Activated naive CD8-positive, alpha-beta T cell treated with anti-CD3 and anti-CD28 coated beads, Interleukin-2, amount 50 U/mL, for 24 hours (primary cell): ENCODE measurements at places on chromosomes 13 and 19.
A peak's percentile ranks its signal among the peaks of the same experiment; 100 is the strongest.

DNA sequence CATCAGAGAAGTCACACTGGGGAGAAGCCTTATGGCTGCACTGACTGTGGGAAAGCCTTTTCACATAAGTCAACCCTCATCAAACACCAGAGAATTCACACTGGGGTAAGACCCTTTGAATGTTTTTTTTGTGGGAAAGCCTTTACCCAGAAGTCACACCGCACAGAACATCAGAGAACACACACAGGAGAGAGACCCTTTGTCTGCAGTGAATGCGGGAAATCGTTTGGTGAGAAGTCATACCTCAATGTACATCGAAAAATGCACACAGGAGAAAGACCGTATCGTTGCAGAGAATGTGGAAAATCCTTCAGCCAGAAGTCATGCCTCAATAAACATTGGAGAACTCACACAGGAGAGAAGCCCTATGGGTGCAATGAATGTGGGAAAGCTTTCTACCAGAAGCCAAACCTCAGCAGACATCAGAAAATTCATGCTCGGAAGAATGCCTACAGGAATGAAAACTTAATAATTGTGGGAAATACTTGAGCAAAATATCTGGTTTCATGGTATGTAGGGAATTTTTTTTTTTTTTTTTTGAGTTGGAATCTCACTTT, 30.7 kb downstream of the ZNF793 start:
- no peak for DNase-seq

DNA sequence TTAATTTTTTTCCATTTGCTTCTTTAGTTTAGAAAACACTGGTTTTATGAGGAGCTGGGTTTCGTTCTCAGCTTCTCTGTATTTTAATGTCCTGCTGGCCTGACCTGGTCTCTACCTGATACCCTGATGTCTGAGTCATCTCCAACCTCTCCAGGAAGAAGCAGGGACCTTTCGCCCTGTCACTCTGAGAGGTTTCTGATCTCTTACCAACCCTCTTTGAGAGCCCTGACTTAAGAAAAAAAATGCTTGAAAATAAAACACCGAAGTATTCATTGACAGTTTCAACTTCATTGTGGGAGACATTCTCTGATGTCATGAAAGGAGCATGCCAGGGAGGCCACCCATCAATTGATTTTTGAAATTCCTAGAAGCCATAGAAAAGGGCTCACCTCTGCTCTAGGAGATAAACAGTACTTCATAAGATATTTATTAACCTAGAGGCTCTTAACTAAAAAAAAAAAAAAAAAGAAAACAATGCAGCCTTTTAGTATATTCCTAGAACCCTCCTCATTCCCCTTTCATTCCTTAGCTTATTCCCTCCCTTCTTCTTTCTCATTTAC, 234.8 kb downstream of the ENOX1 start:
- no peak for DNase-seq

DNA sequence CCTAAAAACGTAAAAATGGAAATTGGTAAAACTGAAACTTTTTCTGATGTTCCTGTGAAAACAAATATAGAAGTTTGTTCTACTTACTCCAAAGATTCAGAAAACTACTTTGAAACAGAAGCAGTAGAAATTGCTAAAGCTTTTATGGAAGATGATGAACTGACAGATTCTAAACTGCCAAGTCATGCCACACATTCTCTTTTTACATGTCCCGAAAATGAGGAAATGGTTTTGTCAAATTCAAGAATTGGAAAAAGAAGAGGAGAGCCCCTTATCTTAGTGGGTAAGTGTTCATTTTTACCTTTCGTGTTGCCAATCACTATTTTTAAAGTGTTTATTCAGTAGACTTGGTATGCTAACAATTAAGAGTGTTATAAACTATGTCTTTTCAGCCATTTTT, 25.6 kb downstream of the BRCA2 start:
- no peak for DNase-seq

- peak; percentile 3 for DNase-seq
Observed at GRCh38 chr13:64529874-64530485, 2700.2 kb downstream of the PCDH9 start.

DNA sequence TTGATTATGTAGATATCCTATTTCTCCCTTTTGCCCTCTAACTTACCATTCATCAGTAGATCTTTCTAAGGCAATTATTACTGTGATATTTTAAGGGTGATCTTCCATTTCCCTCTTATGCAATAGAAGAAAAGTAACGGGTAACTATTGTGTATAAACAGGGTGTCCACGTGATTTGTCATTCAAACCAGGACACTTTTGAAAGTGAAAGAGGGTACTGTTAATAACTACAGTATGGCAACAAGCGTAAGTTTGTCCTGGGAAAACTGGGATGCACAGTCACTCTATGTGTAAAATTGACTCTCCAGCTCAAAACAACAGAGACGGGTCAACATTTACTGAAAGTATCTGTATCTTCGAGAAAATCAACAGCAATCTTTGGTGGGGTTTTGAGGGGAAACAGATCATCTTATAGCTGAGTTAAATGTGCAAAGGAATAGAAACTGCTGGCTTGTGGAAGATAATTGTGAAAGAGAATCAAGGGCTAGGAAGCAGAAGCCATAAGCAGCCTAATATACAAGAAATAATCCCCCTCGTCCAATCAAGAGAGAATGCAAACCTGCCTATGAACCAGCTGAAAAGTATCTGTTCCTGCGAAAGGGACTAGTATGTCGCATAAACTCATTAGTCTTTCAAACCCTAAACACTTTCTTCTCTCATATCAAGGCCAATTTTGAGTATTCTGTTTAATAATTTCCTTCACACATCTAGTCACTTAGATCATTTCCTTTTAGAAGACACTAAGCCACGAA, 126.7 kb downstream of the FOXO1 start:
- DNase-seq = no peak

- DNase-seq = no peak
Observed at GRCh38 chr13:25738342-25739196, 313.2 kb downstream of the SHISA2 start.
